ENCODE measurements at places on chromosomes 11 and 22.

DNA sequence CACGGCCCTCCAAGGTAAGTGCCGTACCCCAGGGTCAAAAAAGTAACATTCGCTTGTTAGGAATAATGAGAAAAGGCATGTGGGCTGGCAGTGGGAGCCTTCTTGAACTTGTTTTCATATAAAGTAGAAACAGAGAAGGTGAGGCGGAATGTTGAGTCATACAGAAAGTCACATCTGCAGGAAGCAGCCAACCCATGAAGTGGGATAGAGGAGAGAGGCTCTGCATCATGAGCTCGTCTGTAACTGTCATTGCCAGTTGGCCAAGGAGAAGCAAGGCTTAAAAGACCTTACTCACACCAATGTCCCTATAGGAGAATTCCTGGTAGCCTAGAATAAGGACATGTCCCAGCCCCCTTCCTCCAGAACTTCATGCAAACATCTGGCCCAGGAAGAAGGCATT, 253.3 kb downstream of the BUD13 start:
- no peak for DNase-seq

- DNase-seq, result no peak
Observed at GRCh38 chr11:32098142-32098903, 7.4 kb downstream of the RCN1 start.

DNA sequence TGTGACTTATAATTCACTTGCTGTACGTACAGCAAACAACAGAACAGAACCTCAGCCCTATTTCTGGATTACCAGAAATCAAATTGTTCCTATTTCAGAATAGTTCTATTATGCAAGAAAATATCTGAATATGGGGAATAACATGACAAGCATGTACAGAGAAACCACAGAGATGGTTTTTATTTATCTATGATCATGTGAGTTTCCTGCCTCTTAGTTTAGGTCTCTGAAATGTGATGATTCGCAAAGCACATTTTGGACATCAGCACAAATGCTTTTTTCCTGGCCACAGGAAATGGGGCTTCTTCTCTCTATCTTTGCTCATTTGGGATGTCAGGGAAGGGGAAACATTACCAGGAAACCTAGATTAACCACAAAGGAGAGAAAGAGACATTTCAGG, 266.7 kb upstream of the CTSC start:
- DNase-seq, result no peak

DNA sequence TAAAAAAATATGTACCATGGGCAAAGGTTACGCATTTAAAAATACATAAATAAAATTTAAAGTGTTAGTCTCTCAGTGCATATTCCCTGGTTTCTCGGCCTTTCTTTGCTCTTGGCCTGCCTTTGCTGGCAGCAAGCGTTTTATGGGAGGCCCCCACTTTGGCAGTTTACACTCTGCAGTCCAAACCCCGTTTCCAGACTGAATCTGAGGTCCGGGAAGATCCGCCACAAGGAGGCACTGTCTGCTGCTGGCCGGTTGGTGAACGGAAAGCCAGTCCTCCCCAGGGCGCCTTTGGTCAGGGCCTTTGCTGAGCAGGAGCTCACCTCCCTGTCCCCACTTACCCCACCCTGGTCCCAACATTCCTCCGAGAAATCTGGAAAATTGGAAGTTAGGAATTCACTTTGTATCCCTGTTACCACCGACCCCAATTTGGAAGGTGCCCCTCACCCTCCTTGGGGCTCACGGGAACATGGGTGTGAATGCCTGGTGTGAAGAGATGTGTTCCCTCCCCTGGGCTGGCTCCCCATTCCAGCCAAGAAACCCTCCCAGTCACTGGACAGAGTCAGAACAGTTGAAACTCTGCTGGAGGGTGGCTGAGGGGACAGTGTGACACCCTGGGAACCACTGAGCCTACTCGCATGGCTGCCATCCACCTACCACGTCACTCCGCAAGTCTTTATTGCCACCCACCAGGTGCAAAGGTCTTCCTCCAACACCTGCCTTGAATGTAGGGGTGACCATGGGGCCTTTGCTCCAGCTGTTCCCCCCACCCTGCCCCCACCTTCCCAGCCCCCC, 9.4 kb upstream of the SF1 start:
- peak; percentile 67 for DNase-seq

DNA sequence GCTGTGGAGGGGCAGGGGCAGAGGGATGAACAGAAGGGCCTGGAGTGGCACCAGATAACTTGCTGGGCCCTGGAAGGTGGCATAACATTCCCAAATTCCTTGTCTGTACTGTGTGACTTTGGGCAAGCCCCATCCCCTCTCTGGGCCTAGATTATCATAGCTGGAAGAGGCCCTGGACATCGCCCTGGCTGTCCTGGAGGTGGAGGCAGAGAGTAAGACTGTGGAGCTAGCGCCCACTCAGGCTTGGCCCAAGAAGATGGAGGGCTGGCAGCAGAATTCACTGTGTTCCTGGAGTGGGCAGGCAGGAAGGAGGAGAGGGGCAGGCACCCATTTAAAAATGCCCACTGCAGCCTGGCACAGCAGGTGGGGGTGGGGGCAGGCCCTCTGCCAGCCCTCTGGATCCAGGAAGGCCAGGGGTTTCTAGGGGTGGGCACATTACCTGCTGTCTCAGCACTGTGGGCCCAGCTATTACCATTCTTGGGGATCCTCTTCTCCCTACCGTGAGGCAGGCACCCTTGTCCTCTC, 22.6 kb downstream of the ARHGEF17 start:
- DNase-seq, result no peak

DNA sequence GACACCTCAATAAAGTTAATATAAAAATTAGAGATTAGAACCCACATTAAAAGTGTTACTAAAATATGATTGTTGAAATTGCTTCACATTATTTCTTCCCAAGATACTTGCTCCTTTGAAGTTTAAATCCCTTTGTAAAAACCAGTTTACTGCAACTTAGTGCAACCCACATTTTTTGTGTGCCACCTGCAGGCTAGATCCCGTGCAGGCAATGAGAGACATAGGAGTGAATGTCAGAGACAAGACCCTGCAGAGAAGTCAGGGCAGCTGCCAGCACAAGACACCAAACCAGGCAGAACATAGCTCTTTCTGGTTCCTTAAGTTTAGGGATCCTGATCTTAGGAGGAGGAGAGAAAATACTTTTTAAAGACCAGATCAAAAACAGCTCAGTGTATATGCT, 142.8 kb upstream of the MTNR1B start:
- no peak for DNase-seq

GRCh38 chr22:36055376-36056295, 27.0 kb upstream of the RBFOX2 start:
- no peak for DNase-seq

DNA sequence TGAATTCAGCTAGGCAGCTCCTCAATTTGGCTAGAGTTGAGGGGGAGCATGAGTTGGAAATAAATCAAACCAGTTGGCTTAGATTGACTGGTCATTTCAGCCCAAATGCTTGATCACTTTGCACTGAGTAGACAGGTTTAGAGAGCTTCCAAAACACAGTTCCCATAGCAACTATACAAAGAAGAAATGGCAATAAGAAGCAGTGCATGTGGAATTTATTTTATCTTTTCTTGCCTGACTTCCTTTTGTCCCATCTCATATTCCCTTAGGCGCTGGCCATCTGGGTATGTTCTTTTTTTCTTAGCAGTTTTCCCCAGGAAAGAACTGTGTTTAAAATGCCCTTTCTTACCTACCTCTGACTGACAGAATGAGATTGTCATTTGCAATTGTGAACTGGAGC, 38.7 kb upstream of the C11orf87 start:
- DNase-seq, result no peak

DNA sequence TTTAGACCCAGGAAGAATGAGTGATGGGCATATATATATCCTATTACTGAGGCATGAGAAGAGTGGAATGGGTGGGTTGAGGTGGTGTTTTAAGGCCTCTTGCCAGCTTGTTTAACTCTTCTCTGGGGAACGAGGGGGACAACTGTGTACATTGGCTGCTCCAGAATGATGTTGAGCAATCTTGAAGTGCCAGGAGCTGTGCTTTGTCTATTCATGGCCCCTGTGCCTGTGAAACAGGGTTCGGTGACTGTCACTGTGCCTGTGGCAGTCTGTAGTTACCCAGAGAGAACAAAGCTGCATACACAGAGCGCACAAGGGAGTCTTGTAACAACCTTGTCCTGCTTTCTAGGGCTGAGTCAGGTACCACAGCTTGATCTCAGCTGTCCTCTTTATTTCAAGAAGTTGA, 11.7 kb downstream of the LIMK2 start:
- DNase-seq, result no peak

Data from stimulated activated CD4-positive, alpha-beta T cell treated with anti-CD3 and anti-CD28 coated beads, Interleukin-2, amount 100 ng/mL, for 24 hours (primary cell).